ENCODE measurements at places on chromosomes 4 and X. TPM values are rescaled to one million over a fixed set of nuclear protein-coding genes. Genes with fewer than 3 reads are reported as not detected.

- no peak overlapping the region for H3K4me3 ChIP-seq
- no peaks in the 10 kb centered on the region for H3K4me1 ChIP-seq
- no peaks in the 10 kb centered on the region for H3K36me3 ChIP-seq
- no peak overlapping the region for H3K27ac ChIP-seq
- DNase-seq: no peak
Observed at GRCh38 chrX:16202943-16203342, 35.7 kb downstream of the MAGEB17 start.

The GBA3 gene
- polyA plus RNA-seq: not detected

The LUZP4 gene
- polyA plus RNA-seq: not detected

The SMR3B gene
- polyA plus RNA-seq: not detected

DNA sequence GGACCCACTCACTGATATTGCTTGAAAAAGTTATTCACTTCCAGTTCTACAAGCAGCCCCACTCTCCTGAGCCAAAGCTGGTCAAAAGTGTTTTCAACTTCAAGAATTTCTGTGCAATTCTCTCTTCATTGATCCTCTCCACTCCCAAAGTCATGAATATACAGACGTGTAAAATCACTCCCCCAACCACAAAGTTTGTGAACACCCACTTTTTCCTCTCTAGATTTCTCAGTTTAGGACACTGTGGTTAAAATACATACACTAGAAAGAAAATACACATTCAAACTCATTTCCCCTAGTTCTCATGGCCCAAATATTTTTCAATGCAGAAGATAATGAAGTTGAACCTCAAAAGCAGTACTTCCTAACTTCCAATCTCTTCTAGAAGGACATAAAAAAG, 116.3 kb downstream of the MSN start:
- no peaks in the 10 kb centered on the region for H3K27me3 ChIP-seq
- no peak overlapping the region for H3K4me3 ChIP-seq
- no peaks in the 10 kb centered on the region for H3K36me3 ChIP-seq
- no peaks in the 10 kb centered on the region for H3K4me1 ChIP-seq
- no peak overlapping the region for H3K27ac ChIP-seq

- peak overlapping the region; percentile 13 for H3K4me3 ChIP-seq
- H3K4me1 ChIP-seq: peaks cover 2% of the 10 kb centered on the region
- H3K27ac ChIP-seq: peak overlapping the region; percentile 96
- no peaks in the 10 kb centered on the region for H3K27me3 ChIP-seq
Observed at GRCh38 chrX:49155243-49155899, 7.2 kb upstream of the MAGIX start.

The SCRG1 gene
- polyA plus RNA-seq: not detected

Data from endothelial cell of umbilical vein (primary cell).